Activated CD4-positive, alpha-beta T cell treated with anti-CD3 and anti-CD28 coated beads, Interleukin-10, Interleukin-2, amounts not matched to agents 100 ng/mL and 50 ng/mL, durations not matched to agents 16 hours and 8 hours (primary cell): ENCODE measurements at places on chromosomes 4 and X.

- no peak for DNase-seq
Measured at GRCh38 chrX:68930542-68931317, 101.9 kb downstream of the EFNB1 start.

DNA sequence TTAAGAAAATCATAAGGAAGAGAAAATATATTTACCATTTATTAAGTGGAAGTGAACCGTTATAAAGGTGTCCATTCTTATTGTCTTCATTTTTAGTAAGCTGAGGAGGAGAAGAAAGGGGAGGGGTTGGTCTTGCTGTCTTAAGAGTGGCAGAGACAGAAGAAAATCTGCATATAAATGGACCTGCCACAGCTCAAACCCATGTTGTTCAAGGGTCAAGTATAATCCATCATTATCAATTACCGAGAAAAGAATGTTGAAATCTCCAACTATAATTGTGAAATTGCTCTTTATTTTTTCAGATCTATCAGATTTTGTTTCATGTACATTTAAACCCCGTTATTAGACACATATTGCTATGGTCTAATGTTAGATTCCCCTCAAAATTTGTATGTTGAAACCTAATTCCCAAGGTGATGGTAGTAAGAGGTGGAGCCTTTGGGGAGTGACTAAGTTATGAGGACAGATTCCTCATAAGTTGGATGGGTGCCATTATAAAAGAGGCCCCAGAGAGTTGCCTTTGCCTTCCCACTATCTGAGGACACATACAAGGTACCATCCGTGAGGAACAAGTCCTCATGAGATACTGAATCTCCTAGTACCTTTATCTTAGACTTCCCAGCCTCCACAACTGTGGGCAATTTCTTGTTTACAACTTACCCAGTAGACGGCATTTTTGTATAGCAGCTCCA is 58.5 kb upstream of the SMAD1 start:
- DNase-seq: no peak

DNA sequence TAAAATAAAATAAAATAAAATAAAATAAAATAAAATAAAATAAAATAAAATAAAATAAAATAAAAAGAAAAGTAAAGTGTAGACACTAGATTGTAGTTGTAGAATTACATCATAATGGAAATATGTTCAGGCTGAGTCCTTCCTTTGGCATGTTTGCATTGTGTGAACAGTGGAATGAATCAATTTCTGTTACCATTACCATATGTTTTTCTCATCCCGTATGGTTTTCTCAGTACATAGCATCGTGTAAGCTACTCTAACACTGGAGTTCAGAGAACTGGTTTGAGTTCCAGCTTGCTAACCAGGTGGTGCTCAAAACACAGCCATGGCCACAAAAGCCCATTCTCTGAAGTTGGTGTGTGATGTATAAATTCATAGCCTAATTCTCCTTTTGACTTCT is 45.9 kb downstream of the USP11 start:
- DNase-seq: no peak

DNA sequence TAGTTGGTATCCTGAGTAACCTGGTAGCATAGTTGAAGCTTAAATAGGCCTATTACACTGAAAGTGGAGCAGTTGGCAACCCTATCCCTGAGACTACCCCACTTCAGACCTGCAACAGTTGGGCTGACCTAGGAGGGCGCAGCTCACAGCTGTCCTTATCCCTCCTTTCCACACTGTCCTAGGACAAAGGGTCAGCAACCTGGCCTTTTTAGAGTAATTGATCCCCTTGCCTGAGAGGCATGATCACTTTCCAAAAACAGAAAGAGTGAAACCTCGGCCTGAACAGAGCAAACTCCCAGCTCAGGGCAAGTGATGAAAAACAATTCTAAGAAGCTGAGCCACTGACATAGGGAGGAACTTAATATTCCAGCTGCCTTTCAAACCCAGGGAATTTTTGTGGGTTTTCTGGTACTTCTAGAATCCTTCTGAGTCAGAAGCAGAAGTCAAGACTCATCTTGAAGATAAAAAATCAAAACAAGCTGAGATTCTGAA is 94.9 kb upstream of the MYOZ2 start:
- DNase-seq: peak; percentile 28

DNA sequence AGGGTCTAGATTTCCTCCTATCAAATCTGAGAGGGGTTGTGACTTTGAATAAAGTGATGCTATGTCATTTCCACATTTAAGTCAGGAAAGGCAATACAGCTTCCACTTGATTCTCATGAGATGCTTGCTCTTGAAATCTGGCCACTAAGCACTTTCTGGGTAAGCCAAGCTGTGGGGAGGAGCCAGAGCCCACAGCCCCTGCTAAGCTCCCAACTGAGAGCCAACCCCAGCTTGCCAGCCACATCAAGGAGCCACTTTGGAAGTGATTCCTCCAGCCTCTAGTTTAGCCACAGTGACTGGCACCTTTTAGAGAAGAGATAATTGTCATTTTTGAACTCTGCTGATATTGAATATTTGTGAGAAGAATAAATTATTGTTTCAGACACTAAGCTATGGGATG is 1441.5 kb upstream of the IGFBP7 start:
- no peak for DNase-seq

GRCh38 chr4:2898001-2898400 is 54.4 kb downstream of the ADD1 start:
- no peak for DNase-seq

DNA sequence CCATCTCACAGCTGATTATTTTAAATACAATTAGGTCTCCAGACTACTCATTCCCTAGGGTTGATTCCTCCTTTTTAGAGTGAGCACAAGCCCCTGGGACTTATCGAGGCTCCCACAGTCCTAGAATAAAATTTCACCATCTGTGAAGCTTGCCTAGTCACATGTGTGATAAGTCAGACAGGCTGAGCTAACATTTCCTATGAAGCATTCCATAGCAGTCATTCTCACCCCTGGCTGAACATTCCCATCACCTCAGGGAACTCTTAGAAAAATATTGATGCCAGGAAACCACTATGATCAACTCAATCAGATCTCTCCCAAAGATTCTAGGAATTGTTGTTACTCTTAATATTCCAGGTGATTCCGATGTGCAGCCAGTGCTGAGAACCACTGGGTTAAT is 37.7 kb downstream of the ARHGEF9 start:
- DNase-seq: no peak

DNA sequence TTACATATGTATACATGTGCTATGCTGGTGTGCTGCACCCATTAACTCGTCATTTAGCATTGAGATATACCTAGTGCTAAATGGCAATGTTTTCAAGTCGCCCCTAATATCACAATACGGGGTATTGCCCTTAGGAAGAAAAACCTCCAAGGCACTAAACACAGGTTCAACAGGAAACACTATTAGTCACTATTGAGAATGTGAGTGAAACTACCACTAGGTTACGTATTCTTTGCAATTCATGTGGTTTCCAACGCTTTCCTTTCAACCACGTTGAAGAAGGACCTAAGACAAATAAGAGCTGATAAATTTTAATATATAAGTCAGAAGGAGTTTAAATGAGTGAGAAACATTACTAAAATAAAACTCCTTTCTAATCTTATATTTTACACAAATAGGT is 134.7 kb upstream of the SPANXN4 start:
- DNase-seq: no peak

- DNase-seq: no peak
Measured at GRCh38 chr4:4267981-4268380, 20.0 kb upstream of the TMEM128 start.

GRCh38 chr4:70632028-70632427 is 3.5 kb downstream of the ENAM start:
- no peak for DNase-seq

DNA sequence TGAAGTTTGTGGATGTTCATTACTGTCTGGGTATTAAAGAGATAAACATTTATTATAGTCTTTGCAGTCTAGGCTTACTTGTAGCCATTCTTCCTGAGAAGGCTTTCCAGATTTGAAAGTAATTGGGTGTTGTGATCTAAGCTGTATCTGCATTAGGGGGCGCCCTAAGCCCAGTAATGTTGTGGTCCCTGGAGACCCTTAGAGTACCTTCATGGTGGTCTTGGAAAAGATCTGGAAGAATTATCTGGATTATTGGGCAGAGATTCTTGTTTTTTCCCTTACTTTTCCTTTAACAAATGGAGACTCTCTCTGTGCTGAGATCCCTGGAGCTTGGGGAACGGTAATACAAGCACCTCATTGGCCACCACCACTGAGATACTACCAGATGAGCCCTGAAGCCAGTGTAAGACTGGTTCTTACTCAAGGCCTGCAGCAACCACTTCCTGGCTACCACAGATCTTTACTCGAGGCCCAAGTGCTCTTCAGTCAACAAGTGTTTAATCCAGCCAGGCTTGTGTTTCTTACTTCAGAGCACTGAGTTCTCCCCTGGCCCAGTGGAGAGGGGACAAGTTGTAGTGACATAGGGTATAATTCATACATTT is 63.1 kb downstream of the RTL3 start:
- DNase-seq: peak; percentile 6

GRCh38 chr4:25775166-25775565 is 87.6 kb downstream of the SEL1L3 start:
- no peak for DNase-seq

DNA sequence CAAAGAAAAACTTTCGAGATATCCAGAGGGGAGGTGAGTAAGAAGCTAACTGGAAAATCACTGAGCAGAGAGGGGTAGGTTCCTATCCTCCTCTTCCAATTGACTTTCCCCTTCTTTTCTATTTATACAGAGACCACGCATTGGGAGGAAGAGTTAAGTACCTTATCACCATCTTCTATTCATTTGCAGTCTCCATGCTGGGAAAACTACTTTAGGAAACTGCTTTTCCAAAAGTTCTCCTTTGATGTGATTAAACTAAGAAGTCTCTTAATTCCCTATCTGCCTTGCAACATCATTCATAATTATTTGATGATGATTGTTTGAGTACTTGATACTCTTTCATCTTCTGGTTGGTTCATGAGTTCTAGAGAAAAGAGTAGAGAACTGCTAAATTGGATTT is 306.6 kb downstream of the PPP3CA start:
- no peak for DNase-seq
